ENCODE measurements at places on chromosomes 1 and 21.

DNA sequence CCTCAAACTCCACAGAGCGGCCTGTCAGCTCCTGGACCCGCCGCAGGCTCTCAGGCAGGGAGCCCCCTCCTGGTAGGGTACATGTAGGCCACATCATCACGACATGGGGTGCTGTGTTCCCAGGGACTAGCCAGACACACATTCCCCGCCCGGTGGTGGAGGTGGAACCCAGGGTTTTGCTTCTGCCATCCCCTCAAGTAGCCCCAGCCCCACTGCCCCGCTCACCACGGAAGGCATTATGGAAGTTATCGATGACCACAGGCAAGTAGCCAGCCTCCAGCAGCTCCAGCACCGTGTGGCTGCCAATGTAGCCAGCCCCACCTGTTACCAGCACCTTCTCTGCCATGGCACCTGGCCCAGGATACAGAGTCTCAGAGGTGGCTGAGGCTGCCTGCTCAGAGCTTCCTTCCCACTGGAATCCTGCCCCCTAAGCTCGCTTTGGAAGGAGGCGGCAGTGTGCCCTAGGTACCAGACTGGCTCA lies 1.9 kb downstream of the GALE start:
- DNase-seq = no peak

GRCh38 chr1:169363046-169363730 lies 4.4 kb downstream of the NME7 start:
- no peak for DNase-seq

DNA sequence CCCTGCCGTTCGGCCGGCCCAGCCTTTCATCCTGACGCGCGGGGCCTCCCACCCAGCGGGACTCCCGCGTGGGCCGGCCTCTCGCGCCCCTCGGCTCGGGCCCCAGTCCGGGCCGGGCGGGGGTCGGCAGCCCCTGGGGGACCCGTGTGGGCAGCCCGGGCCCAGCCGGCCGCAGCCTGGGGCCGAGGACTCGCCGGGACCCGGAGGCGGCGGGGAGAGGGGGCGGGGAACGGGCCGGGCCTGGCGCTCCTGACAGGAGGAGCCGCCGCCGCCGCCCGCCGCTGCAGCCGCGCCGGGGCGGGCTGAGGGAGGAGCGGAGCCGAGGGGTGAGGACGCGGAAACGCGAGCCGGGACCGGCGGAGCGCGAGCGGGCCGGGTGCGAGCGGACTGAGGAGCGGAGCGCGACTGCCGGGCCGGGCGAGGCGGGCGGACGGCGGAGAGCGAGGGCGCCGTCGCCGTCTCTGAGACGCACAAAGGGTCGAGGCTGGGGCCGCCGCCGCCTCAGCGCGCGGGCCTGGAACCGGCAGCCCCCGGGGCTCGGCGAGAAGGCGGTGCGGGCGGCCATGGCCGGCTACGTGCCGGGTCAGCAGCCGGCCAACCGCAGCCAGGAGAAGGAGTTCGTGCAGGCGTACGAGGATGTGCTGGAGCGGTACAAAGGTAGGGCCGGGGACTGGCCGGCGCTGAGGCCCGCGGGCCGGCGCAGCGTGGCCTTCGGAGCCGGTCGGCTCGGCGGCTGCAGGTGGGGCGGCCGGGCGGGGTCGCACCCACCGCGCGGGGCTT lies 79.1 kb downstream of the NDUFS5 start:
- DNase-seq = peak; percentile 54

DNA sequence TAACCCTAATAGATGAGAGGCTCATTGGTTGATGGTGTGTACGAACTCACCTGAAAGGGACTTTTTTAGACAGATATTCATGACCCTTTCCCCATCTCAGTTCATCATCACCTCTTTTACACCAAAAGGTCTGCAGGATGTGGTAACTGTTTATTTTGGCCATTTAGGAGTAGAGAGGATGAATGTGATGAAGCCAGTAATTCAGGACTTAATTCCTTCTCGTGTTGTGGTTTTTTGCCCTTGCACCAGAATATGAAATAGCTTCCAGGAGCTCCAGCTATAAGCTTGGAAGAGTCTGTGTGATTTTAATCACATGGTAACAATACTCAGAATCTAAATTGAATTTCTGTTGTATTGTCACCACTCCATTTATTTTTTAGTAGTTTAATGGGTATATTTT lies 189.4 kb upstream of the KCTD3 start:
- DNase-seq = no peak

GRCh38 chr1:234942012-234942332 lies 186.7 kb downstream of the TOMM20 start:
- no peak for DNase-seq

DNA sequence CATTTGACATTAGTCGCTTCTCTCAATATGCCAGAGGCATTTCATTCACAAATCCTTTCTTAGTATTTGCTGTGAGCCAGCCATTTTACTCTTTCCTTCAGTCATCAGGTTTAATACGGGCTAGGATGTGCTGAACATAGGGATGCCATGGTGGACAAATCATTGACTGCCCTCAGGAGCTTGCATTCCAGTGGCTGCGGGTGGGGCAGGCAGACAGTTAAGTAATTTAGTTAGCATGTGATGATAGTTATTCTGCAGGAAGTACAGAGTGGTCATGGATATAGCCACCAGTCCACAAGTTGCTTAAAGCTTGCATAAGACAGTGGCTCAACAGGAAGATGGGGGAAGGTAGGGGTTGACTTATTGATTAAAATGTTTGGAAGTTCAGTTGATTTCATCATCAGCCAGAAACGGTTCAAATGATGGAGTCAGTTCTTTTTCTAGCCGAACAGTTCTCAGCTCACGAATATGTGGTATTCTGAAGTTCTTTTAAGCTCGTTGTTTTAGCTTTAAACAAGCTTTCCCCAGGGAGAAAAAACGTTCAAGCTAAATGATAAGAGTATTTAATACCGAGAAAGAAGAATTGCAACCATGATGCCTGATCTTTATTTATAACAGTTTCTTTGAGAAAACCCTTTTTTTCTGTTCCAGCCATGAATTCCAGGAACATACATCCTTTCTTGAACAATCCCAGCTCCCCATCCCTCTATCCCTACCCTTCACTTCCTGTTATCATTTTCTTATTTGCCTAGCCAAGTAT lies 1.4 kb downstream of the SLC22A15 start:
- peak; percentile 91 for DNase-seq

All from inflammatory macrophage (primary cell).